ENCODE measurements at places on chromosomes 16 and 17.

GRCh38 chr16:16025214-16025968 lies 76.0 kb downstream of the ABCC1 start:
- no peak for DNase-seq

DNA sequence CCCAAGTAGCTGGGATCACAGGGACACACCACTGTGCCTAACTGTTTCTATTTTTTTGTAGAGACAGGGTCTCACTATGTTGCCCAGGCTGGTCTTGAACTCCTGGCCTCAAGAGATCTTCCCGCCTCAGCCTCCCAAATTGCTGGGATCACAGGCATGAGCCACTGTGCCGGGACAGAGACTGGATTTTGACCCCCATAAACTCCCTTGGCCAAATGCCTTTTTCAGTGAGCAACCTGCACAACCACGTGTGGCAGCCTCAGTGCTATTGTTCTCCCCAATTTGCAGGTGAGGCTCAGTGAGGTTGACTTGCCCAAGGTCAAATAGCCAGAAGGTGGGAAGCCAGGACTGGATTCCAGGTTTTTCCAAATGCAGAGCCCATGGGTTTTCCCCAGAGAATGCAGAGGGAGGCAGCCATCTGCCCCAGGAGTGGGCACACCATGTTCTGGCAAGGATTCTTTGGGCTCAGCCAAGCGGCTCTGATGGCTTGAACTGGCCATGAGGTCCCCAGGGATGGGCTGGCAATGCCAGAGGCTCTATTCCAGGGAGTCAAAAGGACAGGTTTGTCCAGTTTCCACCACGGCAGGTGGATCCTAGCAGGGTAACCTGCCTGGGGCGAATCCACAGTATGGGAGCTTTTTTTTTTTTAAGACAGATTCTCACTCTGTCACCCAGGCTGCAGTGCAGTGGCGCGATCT lies 1.8 kb downstream of the IL27 start:
- DNase-seq: no peak

GRCh38 chr16:10888320-10888937 lies 11.4 kb downstream of the CIITA start:
- DNase-seq: no peak

DNA sequence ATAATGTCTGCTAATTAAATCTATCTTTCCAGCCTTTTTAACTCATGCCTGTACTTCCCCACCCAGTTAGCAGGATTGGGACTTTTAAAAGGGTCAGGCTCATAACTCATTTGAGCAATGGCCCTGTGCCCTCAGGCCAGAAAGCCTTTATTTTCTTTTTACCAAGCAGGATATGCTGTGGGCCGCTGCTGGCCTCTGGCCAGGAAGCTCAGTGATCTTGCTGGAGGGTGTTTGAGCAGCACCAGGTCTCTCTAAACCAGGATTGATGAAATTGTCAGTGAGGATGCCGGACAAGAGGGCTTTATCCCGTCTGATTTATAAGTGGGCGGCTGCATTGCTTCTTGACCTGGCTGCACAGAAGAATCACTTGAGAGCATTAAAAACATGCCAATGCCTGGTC lies 187.8 kb downstream of the RAB11FIP4 start:
- DNase-seq: no peak

DNA sequence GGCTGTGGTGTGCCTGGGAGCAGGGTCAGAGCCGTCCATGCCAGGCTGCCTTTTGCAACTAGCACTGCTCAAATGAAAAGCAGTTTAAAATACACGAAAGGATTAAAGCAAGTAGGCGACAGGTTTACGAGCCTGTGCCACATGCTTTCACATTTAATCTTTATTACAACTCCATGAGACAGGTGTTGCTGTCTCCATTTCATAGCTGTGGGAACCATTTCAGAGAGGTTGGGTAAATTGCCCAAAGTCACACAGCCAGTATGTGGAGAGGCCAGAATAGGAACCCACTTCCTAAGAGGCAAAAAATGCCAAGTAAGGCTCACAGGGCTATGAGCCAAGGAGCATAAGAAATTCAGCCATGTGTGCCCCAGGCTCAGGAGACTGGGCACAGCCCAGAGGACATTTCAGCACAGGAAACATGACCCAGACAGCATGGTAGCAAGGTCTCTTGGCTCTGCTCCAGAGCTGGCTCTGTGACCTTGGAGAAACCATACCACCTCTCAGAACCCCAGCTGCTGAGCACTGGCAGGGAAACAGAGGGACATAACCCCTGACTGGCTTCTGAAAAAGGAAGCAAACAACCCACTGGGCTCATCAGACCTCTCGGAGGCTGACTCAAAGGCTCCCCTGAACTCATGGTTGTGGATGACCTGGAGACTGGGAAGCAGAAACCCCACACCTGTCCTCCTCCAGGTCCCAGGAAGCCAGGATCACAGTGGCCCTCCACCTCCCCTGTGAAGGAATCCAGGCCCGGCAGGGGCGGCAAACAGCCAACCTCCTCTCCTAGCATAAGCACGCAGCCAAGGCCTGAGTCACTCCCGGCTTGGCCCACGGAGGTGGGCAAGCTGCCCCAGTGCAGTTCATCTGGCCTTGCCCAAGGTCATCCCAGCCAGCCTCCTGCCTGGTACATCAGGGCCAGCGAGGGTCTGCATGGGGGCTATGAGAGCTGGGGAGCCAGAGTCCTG lies 40.3 kb upstream of the MRPS23 start:
- no peak for DNase-seq

DNA sequence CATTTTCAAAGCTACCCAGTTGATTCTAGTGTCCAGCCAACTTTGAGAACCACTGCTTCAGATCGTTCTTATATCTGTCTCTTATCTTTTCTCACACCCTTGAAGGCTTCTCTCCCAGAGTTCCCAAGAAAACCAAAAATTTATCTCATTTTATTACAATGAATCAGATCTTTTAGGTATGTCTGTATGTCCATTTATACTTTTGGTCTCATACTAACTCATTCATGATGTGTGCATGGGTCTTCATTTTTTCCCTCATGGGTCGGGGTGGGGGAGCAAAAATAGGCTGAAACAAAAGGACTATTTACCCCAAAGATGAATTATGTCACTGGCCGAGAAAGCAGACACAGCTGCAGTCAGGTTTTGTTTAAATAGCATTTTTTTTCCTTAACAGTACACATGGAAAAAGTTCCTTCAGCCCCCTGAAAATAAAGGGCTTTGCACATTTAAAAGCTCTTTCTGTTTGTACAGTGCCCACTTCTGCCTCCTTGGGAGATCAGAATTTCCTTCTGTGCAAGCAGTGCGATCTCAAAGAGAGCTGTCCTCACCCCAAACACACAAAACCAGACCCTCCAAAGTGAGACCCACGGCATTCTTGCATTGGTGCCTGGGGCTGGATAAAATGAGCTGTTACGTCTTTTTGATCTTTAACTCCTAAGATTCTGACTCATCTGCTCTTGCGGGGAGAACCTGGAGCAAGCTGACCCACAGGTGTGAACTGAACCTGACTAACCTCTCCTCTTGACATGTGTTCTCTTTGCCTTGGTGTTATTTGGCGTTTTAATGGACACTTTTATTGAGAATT lies 251.2 kb upstream of the ELAC2 start:
- no peak for DNase-seq

DNA sequence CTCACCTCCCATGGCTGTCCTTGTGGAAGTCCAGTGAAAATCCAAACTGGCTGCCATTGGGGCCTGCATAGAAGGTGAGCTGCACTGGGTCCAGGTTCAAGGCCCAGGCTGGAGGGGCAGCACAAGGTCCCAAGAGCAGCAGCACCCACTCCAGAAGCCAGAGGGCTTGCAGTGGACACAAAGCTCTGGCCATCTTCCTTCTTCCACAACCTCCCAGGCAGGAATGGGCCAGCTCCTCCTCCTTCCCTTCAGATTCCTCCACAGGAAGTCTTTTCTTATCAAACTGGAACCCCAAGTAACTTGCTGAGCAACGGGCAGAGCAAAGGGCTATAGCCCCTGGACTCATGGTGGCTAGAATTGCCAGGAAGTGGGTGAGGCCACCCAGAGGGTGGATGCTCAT lies at the start of gene ITGA2B:
TSS of gene ITGA2B (minus strand) at position 369 of the 400 bp plus-strand sequence. CDS start at position 193, 176 bp downstream.
- DNase-seq: no peak

DNA sequence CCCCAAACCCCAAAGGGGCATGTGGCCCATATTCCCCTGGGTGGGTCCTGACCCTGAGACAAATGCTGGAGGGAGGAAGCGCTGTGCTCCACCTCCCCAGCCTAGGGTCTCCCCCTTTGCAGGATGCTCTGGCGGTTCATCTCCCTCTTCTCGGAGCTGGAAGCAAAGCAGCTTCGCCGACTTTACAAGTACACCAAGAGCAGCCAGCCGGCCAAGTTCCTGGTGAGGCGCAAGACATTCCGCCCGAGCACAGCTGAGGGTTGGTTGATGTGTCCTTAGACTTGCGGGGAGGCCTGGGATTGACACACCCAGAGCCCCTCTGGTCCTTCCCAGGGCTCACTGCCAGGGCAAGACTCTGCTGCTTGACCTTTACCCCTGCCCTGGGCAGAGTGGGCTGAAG lies 4.3 kb downstream of the CHCT1 start:
- no peak for DNase-seq

DNA sequence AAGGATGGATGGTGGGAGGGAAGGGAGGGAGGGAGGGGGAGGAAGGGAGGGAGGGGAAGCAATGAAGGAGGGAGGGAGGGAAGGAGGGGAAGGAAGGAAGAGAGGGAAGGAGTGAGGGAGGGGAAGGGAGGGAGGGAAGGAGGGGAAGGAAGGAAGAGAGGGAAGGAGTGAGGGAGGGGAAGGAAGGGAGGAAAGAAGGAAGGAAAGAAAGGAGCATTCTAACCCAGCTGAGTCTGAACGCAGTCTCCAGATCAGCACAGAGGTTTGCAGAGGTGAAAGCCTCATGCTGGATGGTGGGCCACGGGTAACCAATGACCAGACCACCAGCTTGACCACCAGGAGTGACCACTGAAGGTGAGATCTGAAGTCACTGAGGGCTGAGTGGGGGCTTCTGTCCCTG lies 18.6 kb downstream of the CCL17 start:
- DNase-seq: no peak

DNA sequence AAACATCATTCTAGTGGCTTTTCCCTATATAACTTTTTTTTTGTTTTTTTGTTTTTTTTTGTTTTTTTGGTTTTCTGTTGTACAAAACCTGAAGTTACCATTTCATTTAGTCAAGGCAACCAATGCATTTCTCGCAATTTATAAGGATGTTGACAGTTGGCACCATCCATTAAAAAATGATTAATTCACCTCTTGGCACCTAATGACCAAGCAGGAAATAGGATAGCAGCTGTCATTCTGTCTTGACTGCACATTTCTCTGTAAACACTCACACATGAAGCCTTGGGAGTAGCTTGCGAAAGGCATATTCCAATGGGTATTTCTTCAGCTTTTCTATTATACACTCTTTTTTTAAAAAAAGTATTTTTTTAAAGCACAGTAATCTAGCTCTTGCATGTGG lies 77.5 kb downstream of the SYCE1L start:
- DNase-seq: no peak

GRCh38 chr16:80893686-80894085 lies 89.3 kb upstream of the CDYL2 start:
- no peak for DNase-seq

DNA sequence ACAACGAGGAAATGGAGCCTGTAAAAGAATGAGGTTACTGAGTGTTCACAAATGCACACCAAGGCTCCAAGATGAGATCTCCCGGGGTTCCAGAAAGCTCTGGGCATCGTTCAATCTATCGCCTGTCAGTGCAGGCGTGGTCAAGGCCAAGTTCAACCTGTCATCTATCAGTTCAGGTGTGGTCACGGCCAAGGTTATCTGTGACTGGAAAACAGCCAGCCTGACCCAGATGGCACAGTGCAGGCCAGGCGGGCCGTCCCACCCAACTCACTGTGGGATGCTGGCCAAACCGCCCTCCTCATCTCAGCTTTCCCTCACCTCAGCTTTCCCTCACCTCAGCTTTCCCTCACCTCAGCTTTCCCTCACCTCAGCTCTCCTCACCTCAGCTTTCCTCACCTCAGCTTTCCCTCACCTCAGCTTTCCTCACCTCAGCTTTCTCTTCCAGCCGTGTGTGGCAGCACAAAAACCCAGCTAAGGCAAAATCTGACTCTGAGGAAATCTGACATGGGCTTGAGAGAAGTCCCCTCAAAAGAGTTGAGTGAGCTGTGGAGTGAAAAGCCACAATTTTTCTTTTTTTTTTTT lies 2.4 kb downstream of the CHMP1A start:
- no peak for DNase-seq

DNA sequence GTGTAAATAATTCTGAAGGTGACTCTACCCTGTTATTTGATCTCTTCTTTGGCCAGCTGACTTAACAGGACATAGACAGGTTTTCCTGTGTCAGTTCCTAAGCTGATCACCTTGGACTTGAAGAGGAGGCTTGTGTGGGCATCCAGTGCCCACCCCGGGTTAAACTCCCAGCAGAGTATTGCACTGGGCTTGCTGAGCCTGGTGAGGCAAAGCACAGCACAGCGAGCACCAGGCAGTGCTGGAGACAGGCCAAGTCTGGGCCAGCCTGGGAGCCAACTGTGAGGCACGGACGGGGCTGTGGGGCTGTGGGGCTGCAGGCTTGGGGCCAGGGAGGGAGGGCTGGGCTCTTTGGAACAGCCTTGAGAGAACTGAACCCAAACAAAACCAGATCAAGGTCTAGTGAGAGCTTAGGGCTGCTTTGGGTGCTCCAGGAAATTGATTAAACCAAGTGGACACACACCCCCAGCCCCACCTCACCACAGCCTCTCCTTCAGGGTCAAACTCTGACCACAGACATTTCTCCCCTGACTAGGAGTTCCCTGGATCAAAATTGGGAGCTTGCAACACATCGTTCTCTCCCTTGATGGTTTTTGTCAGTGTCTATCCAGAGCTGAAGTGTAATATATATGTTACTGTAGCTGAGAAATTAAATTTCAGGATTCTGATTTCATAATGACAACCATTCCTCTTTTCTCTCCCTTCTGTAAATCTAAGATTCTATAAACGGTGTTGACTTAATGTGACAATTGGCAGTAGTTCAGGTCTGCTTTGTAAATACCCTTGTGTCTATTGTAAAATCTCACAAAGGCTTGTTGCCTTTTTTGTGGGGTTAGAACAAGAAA lies 5.1 kb downstream of the STH start:
- DNase-seq: no peak

GRCh38 chr17:73600103-73600871 lies 44.0 kb downstream of the SDK2 start:
- no peak for DNase-seq

GRCh38 chr17:78888941-78889518 lies 14.0 kb downstream of the CEP295NL start:
- no peak for DNase-seq

Measured in stimulated activated CD8-positive, alpha-beta memory T cell treated with anti-CD3 and anti-CD28 coated beads, Interleukin-4, amount 100 ng/mL, for 1 hour (primary cell).